Retinal pigment epithelial cell (primary cell): ENCODE measurements at places on chromosomes 2 and 18.
A peak's percentile ranks its signal among the peaks of the same experiment; 100 is the strongest.

DNA sequence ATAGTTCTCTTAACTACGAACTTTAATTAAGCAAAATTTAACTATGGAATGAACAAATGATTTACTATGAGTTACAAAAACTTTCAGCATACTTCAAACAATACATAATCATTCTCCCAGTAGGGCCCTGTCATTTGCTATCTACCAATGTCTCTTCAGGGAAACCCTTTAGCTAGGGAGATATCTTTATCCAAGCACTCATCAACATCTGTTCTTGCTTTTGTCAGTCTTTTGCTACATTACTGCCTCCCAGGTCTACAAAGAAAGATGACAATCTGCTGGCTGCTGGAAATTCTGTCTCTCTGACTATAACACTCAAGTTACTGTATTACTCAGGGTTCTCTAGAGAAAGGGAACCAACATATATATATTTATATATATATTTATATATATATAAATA lies 1626.3 kb upstream of the CELF4 start:
- no peak for DNase-seq

DNA sequence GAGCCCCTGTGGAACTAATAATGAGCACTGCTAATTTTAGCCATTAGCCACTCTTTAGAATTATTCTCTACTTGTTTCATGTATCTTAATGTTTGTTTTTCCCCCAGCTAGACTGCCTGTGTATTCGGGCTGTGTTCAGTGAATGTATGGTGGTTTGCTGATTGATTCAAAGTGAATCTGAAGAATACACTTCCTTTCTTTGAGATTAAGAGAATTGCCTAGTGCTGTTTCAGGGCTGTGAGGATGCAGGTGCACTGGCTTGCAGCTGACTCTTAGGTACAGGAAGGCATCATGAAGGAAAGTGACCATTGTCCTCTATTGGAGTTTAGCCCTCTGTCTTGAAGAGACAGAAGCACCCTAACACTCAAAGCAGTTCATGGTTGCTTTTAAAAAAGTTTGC lies 138.7 kb downstream of the CERS6 start:
- DNase-seq, result no peak

GRCh38 chr2:127592761-127593227 lies 53.2 kb upstream of the GPR17 start:
- DNase-seq, result no peak

- no peak for DNase-seq
These were observed 202.1 kb upstream of the UBE2E3 start for GRCh38 chr2:180778291-180778690.

DNA sequence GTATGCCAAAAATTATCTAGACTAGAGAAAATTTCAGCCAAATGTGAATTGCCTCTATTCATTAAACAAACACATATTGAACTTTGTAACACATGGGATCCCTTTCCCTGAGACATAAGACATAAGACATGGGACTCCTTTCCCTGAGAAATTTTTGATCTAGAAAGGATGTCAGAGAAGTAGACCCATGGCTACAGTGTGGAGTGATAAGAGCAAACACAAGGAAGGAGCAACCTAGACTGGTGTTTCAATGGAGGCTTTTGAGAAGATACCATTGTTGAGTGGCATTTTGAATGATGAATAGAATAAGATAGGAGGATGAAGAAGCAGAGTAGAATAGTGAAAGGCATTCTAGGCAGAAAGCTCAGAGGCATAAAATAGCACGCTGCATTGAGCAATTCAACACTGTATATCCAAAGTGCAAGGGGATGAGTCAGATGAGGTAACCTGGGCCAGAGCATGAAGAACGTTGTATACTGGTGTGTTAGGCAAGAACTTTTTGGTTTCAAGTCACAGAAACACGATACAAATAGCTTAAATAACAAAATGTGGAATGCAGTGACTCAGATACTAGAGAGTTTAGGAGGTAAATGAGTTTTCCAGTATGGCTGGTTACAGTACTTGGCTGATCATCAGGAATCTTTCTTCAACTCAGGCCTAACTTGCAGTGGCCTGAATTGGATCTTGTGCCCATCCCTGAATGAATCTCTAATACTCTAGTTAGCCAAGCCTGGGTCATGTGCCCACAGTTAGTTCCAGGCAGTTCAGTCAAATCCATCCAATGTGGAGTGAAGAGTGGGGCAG lies 129.8 kb upstream of the TANK start:
- DNase-seq, result peak; percentile 71

- no peak for DNase-seq
These were observed 102.4 kb downstream of the AGAP1 start for GRCh38 chr2:235596272-235596671.

DNA sequence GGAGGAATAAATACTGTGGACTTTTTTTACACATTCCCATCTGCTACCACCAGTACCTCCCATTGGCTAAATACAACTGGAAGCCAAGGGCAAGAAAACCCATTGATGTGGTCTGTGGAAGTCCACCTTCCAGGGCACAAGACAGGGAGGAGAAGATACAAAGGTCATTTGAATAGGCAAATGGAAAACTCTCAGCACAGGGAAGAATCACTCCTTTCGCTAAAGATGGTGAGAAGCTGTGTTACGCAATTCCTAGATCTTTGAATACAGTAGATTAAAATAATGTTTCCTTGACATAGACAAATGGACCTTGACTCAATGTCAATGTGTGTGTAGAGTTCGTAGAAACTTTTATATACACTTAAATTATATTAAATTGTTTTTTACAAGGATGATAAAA lies 70.9 kb upstream of the ERBB4 start:
- no peak for DNase-seq

DNA sequence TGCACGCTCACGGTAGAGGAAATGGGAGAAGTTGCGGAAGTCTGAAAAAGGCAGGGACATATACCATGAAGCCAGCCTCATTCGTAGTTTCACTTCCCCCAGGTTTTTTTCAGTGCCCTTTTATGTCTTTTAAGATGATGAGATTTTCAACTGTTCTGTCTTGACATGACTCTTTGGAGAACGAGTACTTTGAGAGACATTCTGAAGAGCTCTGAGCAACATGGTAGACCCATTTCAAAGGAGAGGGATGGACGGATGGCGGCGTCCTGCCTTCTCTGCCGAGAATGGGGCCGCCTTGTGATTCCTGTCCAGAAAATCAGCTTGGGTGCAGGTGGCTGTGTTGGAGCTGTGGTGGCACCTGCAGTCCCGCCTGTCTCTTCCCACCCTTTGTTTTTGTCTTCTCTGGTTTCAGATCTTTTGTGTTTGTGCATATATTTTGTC lies 41.7 kb downstream of the SH3BP4 start:
- no peak for DNase-seq

DNA sequence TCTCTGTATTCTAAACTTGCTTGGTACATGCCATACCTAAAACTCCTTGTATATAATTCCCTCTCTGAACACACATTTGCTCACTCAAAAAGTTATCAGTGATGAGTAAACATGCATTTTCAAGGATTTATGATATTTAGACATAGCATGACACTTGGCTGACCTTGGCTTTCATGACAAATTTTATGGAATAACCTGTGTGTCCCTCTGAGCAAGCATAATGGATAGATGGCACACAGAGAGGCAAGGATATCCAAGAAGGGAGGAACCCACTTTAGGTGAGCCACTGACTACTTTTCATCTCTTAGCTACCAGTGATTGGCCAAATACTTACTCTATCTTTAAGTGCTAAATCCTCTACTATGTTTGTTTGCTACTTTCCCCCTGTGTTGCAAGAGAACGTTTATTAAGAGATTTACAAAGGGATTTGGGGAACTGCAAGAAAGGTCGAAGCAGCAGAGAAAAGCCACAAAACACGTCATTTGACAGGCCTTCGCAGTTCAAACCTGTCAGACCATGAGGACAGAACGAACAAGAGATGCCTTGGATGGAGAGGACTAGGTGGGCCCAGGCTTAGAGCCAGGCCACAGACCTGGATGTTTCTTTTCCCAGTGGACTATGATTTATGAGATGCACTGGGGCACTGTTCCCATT lies 379.9 kb downstream of the NBAS start:
- no peak for DNase-seq

GRCh38 chr2:159635006-159635789 lies 18.9 kb upstream of the BAZ2B start:
- no peak for DNase-seq

DNA sequence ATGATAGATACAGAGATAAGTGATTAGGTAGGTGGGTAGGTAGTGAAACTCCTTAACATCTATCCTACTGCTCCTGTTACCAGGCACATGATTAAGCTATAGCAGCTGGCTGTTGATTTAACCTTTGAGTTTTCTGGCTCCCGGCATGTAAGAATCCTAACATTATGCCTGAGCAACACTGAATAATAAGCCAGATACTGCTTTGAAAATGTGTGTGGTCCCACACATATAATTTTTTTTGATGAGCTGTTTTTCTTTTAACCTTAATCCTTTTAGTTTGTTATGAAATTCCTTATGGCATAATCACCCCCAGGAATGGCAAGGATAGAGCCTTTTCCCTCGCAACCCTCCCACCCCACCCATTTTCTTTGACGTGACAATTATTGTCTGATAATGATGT lies 104.2 kb upstream of the NEUROD1 start:
- peak; percentile 80 for DNase-seq

GRCh38 chr2:216520112-216520511 lies 21.5 kb downstream of the RPL37A start:
- no peak for DNase-seq

DNA sequence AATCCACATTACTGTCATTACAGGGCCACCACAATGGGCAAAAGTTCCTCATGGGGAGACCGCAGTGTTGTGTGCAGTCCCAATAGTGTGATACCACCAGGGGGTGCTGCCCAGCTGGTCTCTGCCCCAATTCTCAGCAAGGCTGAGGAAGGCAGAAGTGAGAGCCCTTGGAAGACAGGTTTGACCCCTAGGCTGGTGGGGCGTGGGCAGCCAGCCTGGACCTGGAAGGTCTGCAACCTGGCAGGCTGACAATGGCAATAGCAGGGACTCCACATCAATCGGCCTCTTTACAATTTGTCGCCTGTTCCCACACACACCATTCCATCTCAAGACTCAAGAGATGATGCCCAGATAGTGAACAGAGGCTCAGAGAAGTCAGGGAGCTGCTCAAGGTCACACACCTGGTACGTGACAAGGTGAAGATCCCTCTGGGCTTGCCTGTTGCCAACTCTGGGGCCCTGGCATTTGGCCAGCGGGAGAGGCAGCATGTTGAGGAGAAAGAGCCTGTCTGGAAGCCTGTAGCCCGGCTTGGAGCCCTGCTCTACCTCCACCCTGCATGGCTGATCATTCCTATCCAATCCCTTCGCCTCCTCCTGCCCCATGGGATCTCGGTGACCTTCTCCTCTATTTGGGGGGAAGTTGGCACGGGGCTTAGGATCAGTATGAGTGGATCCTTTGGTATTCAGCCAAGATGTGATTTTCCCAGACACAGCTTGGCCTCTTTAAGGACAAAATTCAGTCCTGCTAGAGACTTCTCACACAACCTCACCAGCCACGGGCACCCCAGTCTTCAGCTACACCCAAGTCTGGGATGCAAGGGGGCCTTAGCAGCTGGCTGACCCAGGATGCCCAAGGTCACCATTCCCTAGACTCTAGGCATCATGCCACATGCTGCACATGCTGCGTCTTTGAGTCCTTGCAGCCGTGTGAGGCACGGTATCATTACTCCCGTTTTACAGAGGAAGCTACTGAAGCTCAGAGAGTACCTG lies 2.9 kb upstream of the ATOH8 start:
- no peak for DNase-seq

- DNase-seq, result no peak
These were observed 88.8 kb downstream of the STK39 start for GRCh38 chr2:168158586-168158985.

GRCh38 chr2:142642650-142643049 lies 234.8 kb upstream of the KYNU start:
- DNase-seq, result no peak

- DNase-seq, result no peak
These were observed 1082.0 kb downstream of the DSC3 start for GRCh38 chr18:29960539-29960938.

GRCh38 chr2:176142281-176142680 lies 9.1 kb upstream of the HOXD4 start:
- DNase-seq, result no peak
